ENCODE measurements at places on chromosomes 2 and 18.

DNA sequence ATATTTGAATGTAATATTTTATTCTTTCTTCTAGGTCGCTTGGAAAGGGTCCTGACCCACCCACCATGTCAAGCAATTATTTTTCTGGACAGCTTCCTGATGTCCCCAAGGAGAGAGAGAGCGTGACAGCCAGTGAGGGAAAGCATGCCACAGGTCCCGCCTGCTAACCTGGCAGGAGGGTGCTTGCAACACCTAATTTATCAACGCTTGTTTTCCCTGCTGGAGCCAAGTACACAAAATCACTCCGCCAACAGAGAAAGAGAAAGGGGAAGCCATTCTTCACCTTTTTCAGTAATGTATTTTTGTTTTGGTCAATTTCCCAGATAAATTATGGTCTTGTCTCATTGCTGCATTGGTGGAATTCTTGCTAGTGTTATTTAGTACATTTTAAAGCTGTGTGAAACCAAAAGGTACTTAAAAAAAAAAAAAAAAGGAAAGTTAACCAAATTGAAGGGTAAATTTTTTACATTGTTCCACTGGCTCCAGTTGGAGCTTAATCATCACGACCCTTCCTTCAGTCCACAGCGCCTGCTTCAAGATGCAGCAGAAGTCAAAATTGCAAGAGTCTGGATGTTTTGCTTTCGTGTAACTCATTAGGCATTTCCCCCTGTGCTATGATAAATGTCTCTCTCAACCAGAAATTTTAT is 88.5 kb upstream of the COPS8 start:
- DNase-seq, result no peak

DNA sequence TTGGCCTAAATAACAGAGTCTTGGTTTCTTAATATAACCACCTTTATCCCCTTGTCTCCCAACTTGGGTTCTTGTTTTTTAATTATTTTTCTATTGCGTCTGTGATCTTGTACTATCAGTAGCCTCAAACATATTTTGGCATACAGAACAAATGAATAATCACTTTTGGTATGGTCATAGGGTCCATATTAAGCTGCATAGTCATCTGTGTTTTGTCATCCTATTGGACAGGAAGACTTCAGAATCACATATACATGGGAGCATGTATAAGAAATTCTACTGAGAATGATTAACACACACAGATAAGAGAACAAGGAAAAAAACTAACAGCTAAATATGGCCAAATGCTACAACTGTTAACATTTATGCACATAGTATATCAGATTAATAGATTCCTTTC is 126.0 kb downstream of the MEP1B start:
- DNase-seq, result no peak

DNA sequence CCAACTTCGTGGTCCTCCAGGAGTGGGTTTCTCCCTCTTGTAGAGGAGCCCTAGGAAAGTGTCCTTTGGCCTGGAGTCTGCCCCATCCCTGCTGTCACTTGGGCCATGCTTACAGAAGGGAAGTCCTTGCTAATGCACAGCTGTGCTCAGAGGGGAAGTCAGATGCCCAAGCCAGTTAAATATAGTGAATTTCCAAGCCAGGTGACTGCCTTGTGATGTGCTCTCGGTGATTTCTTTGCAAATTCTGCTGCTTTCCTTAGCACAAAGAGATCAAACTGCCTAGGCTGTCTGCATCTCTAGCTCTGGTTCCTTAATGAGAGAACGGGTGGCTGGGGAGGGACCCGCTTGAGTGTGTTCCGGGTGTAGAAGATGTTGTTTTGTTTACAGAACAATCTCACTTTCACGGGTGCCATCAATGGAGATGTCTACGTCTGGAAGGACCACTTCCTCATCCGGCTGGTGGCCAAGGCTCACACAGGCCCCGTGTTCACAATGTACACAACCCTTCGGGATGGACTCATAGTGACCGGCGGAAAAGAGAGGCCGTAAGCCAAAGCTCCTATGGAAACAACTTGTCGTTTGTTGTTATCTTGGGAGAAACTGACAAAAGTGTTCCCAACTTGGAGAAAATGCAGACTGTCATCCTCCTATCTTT is 91.4 kb downstream of the RTN4 start:
- DNase-seq, result no peak

GRCh38 chr18:39675906-39676305 is 2110.3 kb upstream of the CELF4 start:
- no peak for DNase-seq

DNA sequence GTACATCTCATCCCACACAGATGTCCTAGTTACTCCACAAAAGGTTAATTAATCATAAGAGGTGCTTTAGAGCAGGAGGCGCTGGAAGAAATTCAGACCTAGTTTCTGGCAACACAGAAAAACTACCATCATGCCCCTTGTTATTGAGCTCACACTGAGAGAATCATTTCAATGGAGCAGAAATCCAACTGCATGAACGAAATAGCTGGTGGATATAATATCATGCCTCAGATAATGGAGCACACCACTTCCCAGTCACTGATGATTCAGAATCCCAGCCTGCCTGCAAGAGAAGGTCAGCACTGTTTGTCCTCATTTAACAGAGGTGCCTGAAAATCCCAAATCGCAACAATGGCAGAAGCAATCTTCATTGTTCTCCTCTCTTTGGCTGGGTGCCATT is 125.8 kb upstream of the CREB1 start:
- DNase-seq, result no peak

DNA sequence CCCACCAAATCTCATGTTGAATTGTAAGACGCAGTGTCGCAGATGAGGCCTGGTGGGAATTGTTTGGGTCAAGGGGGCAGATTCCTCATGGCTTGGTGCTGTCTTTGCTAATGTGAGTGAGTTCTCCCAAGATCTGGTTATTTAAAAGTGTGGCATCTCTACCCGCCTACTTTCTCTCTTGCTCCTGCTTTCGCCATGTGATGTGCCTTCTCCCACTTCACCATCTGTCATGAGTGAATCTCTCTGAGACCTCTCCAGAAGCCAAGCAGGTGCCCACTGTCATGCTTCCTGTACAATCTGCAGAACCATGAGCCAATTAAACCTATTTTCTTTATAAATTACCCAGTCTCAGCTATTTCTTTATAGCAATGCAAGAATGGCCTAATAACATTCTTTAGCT is 246.6 kb upstream of the CDH20 start:
- DNase-seq, result no peak

GRCh38 chr2:234241656-234242458 is 191.4 kb downstream of the SPP2 start:
- DNase-seq, result no peak

DNA sequence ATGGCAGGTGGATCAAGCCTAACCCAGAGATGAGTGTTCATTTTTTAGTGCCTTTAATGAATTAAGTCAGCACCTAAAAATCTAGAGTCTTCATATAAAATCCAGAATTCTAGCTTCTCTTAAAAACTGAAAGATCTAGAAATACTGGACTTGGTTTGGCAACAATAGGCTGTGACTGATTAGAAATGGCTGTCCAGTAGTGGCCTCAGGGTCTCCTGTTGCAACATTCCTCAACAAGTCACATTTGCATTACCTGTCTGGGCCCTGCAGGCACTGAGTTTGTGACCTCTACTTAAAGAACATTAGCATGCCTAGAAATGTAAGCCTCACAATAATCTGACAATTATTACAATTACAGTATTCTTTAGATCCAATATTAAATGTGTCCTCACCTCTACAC is 33.1 kb downstream of the MBD2 start:
- DNase-seq, result no peak

DNA sequence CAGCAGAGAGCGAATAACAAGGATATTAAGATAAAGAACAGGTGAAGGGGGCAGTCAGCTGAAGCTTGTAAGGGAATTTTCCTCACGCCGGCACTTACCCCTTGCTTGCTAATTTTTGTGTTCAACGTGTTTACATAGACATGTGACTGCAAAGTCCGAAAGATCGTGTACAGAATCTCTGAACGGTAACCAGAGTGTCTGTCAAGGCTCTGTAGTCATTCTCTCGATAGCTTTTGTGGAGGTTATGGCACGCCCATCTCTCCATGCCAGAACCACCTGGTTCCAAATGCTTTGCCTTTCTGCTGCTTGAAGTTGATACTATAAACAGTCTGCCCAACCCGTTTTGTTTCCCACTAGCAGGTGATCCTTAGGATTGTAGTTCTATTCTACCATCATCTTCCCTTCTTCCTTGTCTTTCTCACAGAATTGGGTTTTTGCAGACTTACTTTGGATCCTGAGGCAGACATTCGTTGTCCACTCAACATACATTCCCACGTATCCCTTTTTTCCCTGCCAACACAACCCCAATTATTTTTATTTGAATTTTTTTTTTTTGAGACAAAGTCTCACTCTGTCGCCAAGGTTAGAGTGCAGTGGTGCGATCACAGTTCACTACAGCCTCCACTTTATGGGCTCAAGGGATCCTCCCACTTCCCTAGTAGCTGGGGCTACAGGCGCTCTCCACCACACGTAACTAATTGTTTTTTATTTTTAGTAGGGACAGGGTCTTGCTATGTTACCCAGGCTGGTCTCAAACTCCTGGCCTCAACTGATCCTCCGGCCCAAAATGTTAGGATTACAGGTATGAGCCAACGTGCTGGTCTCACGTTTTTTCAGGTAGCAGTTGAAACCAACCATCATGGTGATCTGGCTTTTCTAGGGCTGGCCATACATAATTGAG is 1.3 kb upstream of the USP34 start:
- peak; percentile 33 for DNase-seq

Measured in CD4-positive, alpha-beta T cell treated with Interleukin-15 for 4 hours (primary cell).